ENCODE measurements at places on chromosomes 12 and 14.

GRCh38 chr12:116563262-116563661 is 4.1 kb downstream of the MAP1LC3B2 start:
- no peak for DNase-seq

GRCh38 chr14:24964591-24964990 is 85.4 kb downstream of the STXBP6 start:
- DNase-seq: no peak

GRCh38 chr12:106226884-106227640 is 20.8 kb downstream of the CKAP4 start:
- DNase-seq: peak; percentile 10

GRCh38 chr12:113109872-113110599 is 25.5 kb downstream of the RASAL1 start:
- no peak for DNase-seq

GRCh38 chr14:73719361-73719760 is 5.2 kb upstream of the PNMA1 start:
- DNase-seq: no peak

GRCh38 chr14:37974421-37974820 is 233.3 kb upstream of the SSTR1 start:
- DNase-seq: no peak

DNA sequence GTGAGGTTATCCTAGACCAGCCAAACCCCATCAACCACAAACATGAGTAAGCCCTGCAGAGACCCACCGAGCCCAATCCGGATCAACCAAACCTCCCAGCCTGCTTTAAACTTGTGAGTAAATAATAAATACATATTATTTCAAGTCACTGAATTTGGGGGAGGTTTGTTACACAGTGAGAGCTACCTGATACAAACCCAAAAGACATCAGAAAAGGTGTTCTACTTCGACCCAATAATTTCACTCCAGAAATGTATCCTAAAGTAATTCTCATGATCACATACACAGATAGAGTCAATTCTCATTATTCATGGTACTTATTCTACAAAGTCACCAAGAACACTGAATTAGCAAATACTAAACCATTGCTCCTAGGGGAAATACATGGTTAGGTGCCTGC is 16.2 kb upstream of the CORO1C start:
- DNase-seq: no peak

GRCh38 chr14:95255487-95255886 is 64.2 kb downstream of the CLMN start:
- peak; percentile 91 for DNase-seq

GRCh38 chr14:35944847-35945246 is 118.7 kb downstream of the BRMS1L start:
- DNase-seq: peak; percentile 28

DNA sequence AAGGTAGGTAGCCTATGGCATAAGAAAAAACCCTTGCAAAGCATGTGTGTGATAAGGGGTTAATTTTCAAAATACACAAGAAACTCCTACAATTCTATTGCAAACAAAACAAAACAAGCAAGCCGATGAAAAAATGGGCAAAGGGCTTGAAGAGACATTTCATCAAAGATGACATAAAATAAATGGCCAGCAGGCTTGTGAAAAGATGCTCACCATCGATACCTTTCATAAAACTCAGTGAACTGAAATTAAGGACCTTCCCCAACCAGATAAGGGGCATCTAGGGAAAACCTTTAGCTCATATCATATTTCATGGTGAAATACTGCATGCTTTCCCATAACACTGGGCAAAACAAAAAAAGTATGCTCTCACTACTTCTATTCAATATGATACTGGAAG is 131.2 kb downstream of the PPM1H start:
- no peak for DNase-seq

DNA sequence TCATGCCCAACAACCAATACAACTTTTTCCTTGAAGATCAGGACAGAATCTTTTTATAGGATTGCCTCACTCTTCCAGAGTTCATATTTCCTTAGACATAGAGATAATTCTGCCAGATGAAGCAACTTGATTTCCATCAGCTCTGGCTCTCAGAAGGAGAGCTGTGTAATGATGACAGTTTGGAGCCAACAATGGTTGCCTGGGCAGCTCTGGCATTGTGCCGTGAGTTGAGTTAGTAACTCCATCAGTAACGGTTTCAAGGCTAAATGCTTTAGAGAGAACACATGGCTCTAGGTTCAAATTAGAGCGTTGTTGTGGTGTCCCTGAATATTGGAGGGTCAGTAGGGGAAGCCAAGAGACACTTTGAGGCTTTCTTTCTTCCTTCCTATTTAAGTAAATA is 501.7 kb upstream of the SEL1L start:
- no peak for DNase-seq

- DNase-seq: no peak
Measured at GRCh38 chr14:64856529-64857445, 22.9 kb downstream of the SPTB start.

GRCh38 chr14:80906336-80906735 is 35.2 kb downstream of the CEP128 start:
- no peak for DNase-seq

- no peak for DNase-seq
Measured at GRCh38 chr14:52175982-52176502, 91.5 kb upstream of the PTGDR start.

DNA sequence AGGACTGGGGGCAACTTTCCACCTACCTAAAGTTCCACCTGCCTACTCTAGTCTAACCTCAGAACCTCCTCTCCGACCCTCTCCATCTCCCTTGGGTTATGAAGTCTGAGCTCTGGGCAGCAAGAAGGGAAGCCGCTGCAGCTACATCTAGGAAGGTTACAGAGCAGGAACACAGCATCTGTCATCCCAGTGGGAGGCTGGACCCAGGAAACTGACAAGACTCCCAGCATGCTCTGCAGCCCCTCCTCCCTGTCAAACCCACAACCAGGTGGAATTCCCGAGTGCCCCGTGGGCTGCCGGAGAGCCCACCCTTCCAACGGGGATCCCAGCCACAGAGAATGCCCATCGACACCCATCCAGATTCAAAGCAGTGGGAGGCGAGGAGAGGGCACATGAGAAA is 2.1 kb downstream of the TESC start:
- no peak for DNase-seq

- DNase-seq: no peak
Measured at GRCh38 chr14:80403036-80403435, 191.7 kb upstream of the DIO2 start.

- no peak for DNase-seq
Measured at GRCh38 chr12:129716825-129717224, 187.0 kb downstream of the TMEM132D start.

DNA sequence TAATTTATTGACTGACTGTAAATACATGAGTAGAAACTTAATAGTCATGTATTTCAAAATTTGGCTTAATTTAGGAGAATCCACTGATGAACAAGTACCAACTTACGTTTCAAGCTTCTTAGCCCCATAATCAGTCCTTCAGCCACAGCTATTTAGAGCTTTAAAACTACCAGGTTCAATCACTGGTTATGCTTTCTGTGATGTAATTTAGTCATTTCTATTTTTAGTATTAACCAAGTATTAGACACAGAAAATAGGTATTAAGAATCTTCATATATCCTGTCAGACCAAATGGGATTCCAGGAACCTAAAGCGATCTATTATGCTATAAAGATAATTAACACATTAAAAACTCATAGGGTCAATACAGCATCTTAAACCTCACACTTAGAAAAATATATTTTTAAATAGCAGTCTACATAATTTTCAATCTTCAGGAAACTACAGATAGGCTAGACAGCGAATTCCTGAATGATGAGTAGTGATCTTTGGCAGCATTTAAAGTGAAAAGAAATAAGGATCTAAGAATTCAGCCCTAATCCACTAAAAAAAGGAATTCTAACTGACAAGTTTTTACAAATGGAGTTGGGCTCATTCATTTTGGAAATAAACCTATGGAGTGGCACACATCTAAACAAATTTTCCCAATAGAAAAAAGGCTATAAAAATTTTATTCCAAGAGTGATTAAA is 51.5 kb downstream of the ZC3H14 start:
- DNase-seq: no peak

- no peak for DNase-seq
Measured at GRCh38 chr12:3947781-3948180, 74.6 kb upstream of the PARP11 start.

GRCh38 chr14:38420048-38420447 is 164.2 kb upstream of the CLEC14A start:
- no peak for DNase-seq

GRCh38 chr14:106277503-106277902 is 751.1 kb downstream of the TMEM121 start:
- DNase-seq: peak; percentile 12

DNA sequence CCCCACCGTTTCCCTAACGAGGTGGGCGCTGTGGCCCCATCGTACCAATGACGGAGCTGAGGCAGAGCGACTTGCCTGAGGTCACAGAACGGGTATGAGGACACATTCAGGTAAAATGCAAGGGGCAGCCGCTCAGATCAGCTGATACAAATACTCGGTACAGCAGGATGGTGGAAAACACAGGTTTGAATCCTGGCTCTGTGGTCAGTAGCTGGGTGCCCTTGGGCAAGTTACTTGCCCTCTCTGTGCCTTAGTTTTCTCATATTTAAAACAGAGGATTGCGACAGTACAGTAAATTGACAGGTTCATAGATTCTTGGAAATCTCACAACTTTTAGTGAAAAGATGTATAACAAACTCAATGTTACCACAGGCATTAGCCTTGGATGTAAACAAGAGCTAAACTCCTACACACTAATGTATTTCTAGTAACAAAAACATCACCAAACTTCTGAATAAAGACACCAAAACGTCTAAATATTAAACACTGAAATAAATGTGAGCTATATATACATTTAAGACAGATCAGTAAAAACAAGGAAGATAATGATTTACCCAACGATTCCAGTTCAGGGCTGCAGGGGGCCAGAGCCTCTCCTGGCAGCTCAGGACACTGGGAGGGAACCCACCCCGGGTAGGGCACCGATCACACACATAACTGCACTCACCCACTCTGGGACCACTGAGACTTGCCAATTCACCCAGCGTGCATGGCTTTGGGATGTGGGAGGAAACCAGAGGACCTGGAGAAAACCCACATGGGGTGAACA is 128.4 kb downstream of the RBM19 start:
- no peak for DNase-seq

DNA sequence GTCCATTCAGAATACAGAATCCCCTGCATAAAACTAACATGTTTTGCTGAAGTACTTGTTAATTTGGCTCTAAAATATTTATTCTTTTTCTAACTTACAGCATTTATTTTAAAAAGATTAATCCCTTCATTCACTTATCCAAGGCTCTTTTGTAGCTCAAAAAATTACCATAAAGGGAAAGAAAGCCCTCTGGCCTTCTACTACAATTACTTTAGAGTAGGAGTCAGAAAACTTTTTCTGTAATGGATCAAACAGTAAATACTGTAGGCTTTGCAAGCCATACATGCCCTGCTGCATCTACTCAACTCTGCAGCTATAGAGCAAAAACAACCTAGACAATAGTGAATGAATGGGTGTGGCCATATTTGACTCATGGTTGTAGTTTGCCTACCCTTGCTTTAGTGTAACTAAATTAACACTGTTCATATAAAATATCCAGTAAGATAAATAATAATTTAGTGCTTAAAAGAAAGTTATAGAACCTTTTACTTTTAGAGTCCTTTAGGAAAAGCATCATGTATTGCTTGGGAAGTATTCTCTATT is 74.2 kb upstream of the ZFP36L1 start:
- DNase-seq: no peak

DNA sequence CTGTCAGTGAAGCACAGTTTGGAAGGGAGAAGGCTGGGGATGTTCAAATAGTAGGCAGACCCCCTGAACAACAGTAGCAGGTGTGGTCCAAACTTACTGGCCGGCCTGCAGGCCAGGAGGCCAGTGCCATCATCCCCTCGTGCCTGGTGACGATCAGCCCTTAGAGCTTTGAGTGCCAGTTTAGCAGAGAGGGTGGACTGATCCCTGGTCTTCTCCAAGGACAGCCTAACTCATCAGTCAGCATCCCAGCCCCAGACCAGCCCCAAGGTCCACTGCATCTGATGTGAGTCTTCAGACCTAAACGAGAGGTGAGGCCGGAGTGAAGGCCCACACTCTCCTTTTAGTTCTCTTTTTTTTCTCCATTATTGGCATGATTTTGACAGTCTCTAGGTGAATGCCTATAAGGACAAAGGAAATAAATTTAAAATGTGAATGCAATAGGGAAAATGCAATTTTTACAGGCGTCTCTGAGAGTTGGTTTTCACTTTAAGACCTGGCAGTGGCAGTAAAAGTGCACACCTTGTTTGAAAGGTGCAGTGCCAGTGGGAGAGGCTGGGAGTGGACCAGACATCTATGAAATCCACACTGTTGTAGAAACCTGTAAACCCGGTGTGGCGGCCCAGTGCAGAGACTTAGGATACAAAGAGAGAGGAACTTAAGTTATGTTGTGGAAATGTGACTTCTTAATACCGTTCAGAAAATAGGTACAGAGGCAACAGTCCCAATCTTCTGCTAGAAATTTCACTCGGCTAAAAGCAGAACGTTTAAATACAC is 311.2 kb downstream of the CACNA1C start:
- no peak for DNase-seq

GRCh38 chr12:79557690-79558315 is 133.0 kb downstream of the PAWR start:
- DNase-seq: no peak

DNA sequence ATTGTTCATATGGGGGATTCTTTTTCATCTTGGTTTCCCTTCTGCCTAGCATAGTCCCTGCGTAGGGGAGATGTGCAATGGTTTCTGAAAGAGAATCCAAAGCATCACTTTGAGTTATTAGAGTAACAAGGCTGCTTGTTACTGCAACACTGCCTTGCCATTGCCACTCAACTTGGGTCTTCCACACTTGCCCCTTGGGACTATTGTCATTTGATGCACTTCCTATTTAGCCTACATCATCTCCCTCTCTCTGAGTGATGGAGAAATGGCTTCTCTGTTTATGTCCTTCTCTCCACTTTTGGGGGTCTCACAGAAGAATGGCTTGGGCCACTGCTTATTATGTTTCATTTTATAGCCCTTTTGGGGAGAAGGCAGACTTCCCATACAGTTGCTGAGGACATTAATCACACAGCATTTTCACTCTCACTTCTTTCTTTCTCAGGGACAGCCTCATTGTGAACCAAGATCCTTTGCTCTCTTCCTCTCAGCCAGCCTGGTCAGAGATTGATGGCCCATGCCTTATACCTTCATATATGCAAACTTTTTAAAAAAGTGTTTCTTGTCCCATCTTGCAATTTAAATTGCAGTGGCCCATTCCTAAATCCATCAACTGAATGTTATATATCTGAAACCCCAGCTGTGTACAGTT is 50.8 kb upstream of the POC1B start:
- DNase-seq: no peak

GRCh38 chr12:122856999-122857671 is 21.9 kb downstream of the HIP1R start:
- no peak for DNase-seq

DNA sequence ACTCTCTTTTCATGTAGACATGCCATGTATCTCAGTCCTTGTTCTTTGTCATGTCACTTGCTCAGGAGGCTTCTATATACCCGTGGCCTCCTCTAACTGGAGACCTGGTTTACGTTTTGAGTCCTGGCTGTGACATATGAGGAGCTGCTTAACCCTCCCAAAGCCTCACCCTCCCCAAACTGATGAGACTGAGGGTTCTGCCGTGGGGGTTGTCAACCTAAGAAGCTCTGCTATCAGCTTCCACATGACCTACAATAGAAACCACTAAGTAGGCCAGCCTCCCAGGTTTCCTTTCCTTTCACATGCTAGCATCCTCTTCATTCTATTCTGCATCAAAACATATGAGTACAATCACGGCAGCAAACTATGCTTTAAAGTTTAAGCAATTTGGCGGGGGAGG is 76.8 kb upstream of the WSCD2 start:
- DNase-seq: no peak

- no peak for DNase-seq
Measured at GRCh38 chr14:79017561-79017960, 847.4 kb downstream of the NRXN3 start.

- no peak for DNase-seq
Measured at GRCh38 chr14:69300601-69301221, 40.8 kb downstream of the GALNT16 start.
